Caki2 (cell line): ENCODE measurements at places on chromosomes 6 and 20.

DNA sequence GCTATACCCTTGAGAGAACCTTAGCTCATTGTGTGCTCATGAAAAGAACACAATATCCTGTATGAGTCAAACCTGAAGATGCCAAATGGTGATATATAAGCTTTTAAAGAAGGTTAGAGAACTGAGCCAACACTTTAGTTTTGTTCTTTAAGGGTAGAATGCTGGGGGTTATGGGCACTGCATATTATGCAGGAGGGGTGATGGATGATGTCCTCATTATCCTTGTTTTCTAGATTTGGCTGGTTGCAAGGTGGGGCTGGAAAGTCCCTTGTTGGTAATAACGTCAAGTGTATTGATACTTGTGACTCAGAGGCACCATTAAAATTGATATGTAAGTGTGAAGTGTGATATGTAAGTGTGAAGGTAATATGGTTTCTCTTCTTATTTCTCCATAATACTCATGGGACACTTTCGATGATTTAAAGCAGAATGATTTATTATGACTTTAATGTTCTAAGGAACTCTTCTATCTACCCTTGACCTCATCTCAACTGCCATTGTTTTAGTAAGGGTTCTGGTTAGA is 113.7 kb upstream of the DTNBP1 start:
- no peak for DNase-seq

DNA sequence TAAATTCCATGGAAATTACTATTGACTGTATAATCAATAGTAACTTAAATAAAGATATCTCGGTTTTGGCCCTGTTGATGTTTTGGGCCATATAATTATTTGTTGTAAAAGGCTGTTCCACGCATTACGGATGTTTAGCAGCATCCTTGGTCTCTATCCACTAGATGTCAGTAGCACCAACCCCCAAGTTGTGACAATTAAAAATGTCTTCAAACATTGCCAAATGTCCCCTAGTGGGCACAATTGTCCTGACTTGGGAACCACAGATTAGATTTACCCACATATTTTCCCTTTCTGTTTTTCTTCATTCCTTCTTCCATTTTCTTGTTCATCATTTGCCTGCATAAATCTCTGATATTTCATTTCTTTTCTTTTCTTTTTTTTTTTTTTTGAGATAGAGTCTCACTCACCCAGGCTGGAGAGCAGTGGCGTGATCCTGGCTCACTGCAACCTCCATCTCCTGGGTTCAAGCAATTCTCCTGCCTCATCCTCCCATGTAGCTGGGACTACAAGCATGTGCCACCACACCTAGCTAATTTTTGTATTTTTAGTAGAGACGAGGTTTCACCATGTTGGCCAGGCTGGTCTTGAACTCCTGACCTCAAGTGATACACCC is 13.6 kb upstream of the WFDC8 start:
- peak; percentile 41 for DNase-seq

GRCh38 chr6:127900935-127901334 is at the start of gene THEMIS:
TSS of gene THEMIS (minus strand) at chr6:127901058. CDS start at chr6:127900932, 126 bp downstream.
- no peak for DNase-seq

- no peak for DNase-seq
Measured at GRCh38 chr6:53119772-53120409, 28.8 kb downstream of the GCM1 start.

- no peak for DNase-seq
Measured at GRCh38 chr6:152981989-152982903, 595 bp downstream of the FBXO5 start.

GRCh38 chr6:81381382-81381916 is 371.0 kb downstream of the TENT5A start:
- DNase-seq = no peak

GRCh38 chr6:166987930-166988329 is 11.3 kb upstream of the CEP43 start:
- no peak for DNase-seq

- DNase-seq = no peak
Measured at GRCh38 chr6:88908598-88909548, 54.5 kb downstream of the RNGTT start.

DNA sequence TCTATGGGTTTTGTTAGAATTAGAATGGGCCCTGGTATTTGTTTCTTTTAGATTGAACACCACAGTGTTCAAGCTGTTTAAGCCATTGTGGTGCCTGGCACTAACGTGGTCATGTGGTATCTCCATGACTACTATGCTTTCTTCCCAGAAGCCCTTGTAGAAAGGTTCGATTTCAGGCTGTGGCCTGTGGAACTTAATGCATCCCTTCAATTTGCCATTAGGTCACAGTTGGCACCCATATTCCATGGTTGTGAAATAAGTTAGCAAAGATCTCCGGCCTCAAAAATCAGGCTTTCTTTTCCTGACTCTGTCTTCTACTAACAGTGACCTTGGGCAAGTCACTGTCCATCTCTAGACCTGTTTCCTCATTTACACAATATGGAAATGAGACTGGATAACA is 31.3 kb upstream of the AAR2 start:
- no peak for DNase-seq

DNA sequence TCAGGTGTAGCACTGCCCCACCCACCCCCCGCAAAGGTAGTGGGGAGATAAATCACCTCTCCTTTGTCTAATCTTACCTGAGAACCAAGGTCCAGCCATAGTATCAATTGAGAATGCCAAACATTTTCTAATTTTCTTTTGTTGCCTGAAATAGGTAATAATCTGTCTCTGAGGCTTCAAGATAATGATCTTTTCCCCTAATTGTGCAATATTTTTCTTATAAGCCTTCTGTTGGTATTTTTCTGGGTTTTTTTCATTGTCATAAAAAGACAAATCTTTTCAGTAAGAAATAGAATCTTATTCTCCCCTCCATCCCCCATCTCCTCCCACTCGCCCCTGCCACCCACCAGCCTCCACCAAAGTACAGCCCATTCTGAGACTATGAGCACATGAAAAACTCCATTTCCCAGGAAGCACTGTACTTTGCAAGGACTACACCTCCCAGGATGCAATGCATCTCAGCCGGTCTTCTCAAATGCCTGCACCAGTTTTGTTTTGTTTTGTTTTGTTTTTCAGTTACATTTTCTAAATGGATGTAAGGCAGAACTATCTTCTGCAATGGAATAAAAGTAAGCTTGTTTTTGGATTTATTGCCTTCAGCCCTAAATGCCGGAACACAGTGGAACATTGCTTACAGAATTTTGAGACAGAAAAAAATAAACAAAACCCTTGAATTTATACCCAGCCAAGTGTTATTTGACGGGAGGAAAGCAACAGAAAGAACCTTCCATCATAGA is 268.0 kb downstream of the TFAP2A start:
- peak; percentile 34 for DNase-seq

DNA sequence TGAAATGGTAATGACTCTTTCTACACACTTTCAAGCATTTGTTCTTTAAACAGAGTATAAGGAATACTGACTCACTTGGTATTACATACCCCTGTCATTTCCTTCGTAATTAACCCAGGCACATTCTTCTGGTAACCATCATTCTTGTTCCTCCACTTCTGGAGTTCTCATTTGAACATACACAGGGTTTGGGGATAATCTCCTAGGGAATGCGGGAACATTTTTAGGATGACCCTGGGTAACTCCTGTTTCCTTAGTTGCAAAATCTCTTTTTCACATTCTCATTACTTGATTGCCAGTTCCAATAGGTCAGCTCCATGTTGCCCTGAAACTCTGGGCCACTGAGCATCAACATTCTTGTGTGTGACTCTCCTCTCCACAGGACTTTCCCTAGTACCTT is 51.5 kb upstream of the E2F3 start:
- DNase-seq = no peak

GRCh38 chr6:164037171-164037870 is 622.8 kb downstream of the QKI start:
- DNase-seq = no peak

DNA sequence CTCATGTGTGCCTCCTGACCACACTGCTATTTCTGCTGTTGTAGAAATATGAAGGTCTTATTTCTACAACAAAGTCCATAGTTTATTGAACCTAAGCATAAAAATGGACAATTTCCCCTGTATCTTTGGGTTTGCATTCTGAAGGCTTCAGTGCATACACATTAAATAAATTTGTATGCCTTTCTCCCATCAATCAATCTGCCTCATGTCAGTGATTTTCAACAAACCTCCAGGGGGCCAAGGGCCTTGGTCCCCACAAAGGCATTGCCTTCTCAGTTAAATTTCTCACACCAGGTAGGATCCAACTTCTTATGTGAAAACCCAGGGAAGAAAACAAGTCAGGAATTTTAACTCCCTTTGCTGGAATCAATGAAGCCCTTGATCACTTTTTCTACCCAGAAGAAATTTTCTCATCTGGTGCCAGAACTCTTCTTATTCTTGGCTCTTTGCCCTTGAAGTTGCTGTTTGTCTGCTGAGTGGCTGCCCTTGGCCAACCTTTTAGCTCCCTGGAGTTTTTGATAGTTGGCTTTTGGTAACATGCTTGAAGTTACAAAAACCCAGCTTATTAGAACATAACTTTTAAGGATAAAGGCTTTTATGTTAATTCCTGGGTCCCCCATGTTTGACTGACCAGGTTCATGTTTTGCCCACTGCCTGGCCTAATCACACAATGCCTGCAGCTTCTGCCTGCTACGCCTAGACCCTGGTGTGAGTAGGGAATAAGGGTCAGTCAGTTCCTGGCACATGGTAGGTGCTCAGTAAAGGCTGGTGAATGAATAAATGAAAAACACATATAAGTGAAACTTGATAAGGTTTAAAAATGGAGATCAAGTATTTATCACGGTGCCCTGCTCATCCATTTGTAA is 37.0 kb downstream of the SHLD1 start:
- DNase-seq = peak; percentile 26

DNA sequence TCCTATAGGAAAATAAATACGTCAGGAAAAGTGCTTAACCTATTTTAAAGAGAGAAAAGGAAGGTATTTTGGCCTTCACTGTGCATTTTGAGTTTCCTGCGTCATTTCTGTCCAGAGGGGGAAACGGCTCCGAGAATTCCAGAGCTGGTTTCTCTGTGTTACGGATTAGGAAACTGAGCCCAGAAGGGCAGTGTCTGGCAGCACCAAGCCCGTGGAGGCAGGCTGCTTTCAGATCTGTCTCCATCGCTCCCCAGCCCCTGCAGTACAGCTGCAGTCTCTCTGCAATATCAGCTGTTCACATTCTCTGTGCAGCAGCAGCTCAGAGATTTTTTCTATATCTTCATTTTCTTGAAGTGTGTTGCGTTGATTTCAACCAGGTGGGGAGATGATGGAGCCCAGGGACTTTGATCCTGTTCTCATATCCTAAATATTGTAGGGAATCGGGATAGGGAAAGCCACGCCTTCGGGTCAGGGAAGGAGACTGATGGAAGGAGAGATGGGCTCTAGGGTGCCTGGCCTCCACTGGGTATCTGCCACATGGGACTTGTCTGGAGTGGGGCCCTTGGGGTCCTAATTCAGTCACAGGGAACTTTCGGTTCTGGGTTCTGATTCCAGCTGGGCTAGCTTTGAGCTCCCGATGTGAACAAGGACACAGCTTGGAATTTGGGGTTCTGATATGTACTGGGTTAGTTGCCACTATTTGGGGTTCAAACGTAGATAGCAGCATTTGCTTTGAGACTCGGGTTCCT is 2.8 kb downstream of the ANKRD60 start:
- no peak for DNase-seq

GRCh38 chr6:98548301-98548700 is 286.1 kb upstream of the POU3F2 start:
- no peak for DNase-seq

- DNase-seq = no peak
Measured at GRCh38 chr20:62980380-62980960, 26.3 kb downstream of the BHLHE23 start.

DNA sequence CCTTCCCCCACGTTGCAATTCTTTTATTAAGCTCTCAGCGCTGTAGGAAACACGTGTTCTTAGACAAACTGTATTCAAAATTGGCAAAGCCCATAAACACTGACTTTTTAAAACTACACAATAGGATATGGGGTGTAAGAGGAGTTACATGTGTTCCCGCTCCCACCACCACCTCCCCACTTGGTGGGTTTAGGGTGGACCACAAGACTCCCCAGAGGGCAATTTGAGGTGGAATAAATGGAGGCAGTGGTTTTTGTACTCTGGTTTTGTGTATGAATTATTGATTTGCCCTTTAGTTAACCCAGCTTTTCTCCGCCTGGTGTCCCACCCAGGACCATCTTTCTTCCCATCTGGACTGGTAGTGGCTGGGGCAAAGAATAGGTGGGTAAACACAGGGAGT is 3.7 kb downstream of the UQCC2 start:
- no peak for DNase-seq

DNA sequence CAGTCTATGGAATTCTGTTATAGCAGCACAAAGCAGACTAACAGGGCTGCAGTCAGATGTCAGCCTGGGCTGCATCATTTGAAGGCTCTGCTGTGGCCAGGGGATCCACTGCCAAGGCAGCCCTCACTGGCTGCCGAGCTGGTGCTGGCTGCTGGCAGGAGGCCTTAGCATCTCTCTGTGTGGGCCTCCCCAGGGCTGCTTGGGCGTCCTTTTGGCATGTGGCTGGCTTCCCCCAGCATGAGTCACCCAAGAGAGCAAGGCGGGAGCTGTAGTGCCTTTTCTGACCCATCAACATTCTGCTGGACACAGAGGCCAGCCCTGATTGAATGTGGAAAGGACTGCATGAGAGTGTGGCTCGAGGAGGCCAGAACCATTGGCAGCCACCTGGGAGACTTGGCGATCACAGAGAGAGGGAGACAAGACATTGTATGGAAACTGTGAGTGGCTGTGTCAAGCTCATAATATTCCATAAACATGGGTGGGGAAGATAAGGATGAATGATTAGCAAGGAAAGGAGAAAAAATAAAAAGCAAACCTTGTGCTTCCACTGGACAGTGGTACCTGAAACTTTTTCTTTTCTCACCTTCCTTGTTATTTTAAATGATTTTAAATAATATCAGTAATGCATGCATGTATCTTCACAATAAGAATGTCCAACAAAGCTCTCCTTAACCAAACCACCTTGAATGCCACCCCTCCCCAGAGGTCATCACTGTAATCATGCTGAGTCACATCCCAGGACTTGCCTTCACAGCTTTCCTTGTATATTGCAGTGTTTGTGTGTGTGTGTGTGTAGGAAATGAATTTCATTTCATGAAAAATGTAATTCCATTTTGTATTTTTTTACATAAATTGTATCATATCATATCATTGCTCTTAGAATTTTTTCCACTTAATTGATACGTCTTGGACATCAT is 55.0 kb upstream of the VSX1 start:
- DNase-seq = peak; percentile 71

- DNase-seq = no peak
Measured at GRCh38 chr6:28860581-28860980, 63.2 kb downstream of the TRIM27 start.

DNA sequence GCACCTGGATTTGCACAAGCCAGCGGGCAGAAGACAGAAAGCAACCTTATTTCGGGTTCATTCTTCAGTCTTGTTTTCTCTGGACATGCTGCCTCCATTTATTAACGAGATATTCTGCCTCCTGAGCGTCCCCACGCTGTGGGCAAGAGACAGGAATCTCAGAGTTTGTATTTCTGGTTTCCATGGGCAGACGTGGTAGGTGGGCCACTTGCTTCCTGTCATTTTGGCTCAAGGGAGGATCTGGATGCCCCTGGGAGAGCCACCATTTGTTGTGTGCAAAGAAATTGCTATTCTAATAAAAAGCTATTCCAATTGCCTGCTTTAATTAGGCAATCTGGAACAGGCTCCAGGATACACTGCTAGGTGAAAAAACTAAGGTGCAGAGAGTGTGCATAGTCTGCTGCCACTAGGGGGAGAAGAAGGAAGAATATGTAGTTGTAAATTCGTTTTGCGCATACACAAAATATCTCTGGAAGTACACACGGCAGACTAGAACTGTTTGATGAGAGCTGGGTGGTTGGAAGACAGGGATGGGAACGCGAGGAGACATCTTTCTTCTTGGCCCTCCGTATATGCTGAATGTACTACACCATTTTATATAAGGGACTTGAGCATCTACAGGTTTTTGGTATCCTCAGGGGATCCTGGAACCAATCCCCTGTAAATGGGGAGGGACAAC is 30.1 kb upstream of the SLC16A10 start:
- peak; percentile 32 for DNase-seq
